ENCODE measurements at places on chromosomes 2 and 18. TPM values are rescaled to one million over a fixed set of nuclear protein-coding genes. Genes with fewer than 3 reads are reported as not detected.

The SERPINB12 gene
- total RNA-seq: not detected

The ADAM23 gene
- total RNA-seq: 8.4 TPM

The LCT gene
- total RNA-seq: 0.05 TPM

The INPP5D gene
- 0.70 TPM for total RNA-seq

The KCNG3 gene
- 0.70 TPM for total RNA-seq

The ASB3 gene
- total RNA-seq: 11.9 TPM

The FEV gene
- not detected for total RNA-seq

The SOX11 gene
- not detected for total RNA-seq

The TMEM185B gene
- total RNA-seq: 46.1 TPM

All from A549 treated with Mapracorat at 1 μM for 4 hours (cell line).